ENCODE measurements at places on chromosomes 3 and 15. TPM values are rescaled to one million over a fixed set of nuclear protein-coding genes. Genes with fewer than 3 reads are reported as not detected.

- no peak for DNase-seq
Observed at GRCh38 chr3:185473290-185473815, 25.5 kb downstream of the TMEM41A start.

- no peak for DNase-seq
Observed at GRCh38 chr15:24944954-24945353, 9.8 kb upstream of the SNRPN start.

DNA sequence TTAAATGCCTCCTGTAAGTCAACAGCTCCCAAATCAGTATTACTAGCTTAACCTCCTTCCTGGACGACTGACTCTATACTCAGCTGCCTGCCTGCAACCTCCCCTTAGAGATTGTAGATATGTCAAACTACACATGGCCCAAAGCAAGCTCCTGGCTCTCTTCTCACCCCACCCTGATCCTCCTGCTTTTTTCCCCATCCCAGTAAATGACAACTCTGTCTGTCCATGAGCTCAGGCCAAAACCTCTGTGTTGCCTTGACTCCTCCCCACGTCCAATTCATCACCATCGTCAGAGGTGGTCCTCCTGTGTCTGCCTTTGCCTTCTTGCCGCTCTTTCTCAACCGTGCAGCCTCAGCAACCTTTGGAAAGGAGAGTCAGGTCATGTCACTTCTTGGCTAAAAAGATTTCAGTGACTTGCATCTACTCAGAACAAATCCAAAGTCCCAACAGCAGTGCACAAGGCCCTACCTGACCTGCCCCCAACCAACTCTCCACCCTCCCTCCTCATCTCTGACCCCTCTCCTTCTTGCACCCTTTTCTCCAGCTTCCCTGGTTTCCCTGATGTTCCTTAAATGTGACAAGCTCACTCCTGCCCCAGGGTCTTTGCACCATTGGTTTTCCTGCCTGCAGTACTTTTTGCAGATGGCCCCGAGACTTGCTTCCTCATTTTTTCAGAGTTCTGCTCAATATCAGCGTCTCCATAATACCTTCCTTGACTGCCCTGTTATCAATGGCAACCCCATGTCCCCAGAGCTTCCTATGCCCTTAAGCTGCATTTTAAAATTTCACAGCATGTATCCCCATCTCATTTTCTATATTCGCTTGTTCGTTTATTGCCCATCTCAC, 52.8 kb downstream of the LSM3 start:
- peak; percentile 12 for DNase-seq

DNA sequence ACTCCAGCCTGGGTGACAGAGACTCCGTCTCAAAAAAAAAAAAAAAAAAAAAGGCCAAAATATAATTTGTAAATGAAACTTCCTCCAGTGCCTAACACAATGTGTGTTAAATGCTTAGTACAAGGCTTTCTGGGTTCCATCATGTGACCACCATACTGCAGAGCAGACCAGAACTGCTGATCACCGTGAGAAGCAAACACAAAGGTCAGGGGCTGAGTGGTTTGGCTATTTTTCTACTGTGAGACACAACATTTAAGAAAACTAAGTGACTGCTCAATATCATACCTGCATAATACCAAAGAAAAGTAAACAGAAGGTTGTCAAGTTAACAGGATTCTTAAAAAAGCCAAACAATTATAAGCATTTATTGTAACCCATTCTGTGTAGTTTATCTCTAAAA, 13.2 kb downstream of the ABCC5 start:
- no peak for DNase-seq

GRCh38 chr3:12869035-12869621, 27.8 kb upstream of the RPL32 start:
- DNase-seq = peak; percentile 70

DNA sequence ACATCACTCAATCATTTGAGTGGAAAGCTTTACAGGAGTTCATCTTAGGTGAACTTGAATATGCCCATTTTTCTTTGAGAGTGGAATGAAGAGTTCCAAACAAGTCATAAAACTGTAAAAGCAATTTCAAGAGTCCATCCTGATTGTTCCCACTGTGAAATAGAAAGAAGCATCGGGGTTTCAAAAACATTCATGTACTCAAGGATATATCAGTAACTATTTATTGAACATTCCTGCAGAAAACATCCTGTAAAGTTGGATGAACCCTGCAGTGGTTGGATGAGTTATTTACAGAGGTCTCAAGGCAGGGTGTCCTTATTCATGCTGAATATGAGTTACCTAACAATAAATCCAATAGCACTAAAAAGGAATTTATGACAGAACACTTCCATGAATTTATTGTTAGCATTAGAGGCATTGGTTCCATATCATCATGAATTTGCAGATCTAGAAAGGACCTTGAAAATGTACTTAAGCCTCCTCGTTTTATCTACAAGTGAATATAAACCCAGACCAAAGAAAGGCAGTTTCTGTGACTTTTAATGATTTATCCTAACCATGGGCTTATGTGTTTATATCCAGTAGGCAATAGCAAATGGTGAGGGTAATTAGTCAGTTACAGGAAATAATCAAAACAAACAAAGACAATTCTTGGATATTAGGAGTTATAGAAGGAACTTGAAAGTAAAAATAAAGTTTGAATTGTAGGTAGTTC, 361.9 kb upstream of the KCNMB2 start:
- DNase-seq = no peak

- no peak for DNase-seq
Observed at GRCh38 chr3:22039161-22039560, 288.2 kb upstream of the ZNF385D start.

DNA sequence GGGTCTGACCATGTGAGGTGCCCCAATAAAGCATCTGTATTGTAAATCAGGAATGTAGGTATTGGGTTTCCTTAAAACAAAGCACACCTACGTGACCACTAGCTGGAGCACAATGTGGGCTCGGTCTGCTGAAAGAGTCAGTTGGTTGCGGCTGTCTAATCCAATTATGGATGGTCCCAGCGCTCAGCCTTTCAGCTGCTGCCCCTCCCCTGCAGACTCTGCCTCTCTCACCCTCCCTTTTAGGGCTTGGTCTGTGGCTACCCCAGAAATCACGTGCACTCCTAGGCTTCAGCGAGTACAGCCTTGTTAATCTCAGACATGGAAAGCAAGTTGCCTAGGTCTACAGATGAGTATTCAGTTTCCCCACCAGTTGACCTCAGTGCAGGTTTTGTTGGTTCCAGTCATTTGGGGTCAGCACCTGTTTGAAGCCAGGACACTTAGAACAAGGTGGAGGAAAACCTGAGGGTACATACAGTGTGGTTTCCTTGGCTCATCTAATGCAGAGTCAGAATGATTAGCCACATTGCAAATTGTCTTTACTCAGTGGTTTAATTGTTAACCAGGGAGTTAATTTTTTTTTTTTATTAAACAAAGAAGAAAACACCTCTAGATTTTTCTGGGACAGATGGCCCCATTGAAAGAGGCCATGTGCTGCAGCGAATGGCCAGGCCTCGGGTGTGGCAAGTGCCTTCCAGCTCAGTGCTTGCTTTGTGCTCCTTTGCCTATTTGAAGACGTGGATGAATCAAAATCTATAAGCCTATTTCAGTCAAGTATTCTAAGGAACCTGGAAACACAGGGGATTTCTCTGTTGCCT, 137.7 kb downstream of the IGF1R start:
- peak; percentile 68 for DNase-seq

GRCh38 chr3:174413062-174413912, 445.8 kb upstream of the NAALADL2 start:
- DNase-seq = no peak

DNA sequence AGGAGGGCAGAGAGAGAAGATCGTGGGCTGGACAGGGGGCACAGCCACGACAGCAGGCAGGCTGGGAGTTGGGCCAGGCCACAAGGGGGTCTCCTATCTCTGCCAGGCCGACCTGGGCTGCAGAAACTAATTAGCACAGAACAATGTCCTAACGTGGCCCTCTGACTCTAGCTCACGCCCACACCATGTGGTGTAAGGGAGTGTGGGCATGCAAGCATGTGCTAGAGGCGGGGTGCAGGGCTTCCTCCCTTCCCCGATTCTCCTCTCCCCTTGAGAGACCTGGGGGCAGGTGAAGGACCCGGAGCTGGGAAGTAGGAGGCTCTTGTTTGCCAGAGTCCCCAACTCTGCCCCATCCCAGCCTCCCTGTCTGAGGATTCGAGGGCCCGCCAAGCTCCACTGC, 65.5 kb downstream of the LINGO1 start:
- no peak for DNase-seq

GRCh38 chr3:151445273-151446001, 15.4 kb downstream of the IGSF10 start:
- no peak for DNase-seq

- no peak for DNase-seq
Observed at GRCh38 chr3:184344579-184345316, 7.3 kb downstream of the FAM131A start.

- DNase-seq = no peak
Observed at GRCh38 chr3:124833710-124834332, 53.3 kb downstream of the ITGB5 start.

DNA sequence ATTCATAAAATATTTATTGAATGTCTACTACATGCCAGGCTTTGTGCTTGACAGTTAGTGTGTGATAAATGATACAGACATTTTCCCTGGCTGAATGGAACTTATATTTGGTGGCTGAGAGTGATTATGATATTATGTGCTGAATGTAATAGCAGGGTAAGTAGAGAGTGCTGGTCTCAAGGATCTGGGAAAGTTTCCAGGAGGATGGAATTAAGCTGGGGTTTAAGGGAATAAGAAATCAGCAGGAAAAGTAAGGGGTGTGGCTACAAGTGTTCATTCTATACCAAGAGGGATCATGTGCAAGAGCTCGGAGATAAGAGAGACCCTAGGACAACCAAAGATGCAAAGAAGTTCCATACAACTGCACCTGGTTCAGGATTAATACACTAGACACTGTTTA, 500.1 kb upstream of the CFAP20DC start:
- DNase-seq = no peak

DNA sequence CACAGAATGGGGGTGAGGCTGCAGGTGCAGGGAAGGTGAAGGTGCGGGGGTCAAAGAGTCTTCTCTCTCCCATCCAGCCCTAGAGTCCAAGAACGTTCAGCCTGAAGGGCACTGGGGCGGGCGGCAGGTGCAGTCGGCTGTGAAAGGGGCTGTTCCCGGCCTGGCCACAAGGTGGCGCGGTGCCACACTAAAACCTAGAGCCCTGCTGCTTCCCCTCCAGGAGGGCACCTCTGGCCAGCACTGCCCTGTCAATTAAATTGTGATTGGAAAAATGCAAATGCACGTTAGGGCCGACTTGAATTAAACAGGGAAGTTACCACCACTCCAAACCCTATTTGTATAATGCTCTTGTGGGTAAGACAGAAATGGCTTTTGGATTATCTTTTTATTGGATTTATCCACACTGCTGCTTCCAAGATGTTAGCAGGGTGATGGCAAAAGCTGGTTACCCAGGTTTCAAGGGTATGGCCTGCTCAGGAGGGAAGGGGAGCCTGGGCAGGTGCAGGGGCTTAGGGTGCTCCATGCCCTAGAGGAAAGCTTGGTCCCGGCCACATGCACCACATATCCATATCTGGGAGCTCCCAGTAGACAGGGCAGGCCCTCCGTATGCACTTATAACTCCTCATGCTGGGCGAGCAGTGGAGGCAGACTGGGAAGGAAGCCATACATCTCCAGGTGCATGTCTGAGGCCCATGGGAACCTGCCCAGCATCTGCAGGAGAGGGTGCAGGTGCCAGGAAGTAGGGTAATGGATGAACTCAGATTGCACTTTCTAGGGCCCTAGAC, 119.8 kb downstream of the ADCY5 start:
- DNase-seq = peak; percentile 86

CNTN4 gene
- 19.1 TPM for total RNA-seq

SEMA3B gene
- 57.0 TPM for total RNA-seq

VPS8 gene
- total RNA-seq = 43.7 TPM

GATM gene
- 17.9 TPM for total RNA-seq

GABRR3 gene
- not detected for total RNA-seq

BMF gene
- total RNA-seq = 5.0 TPM

ADAMTS7 gene
- total RNA-seq = 1.6 TPM

DNAJB8 gene
- not detected for total RNA-seq

TATDN2 gene
- total RNA-seq = 35.3 TPM

ATP13A5 gene
- 0.37 TPM for total RNA-seq

THRB gene
- 23.3 TPM for total RNA-seq

TNFAIP8L3 gene
- 7.3 TPM for total RNA-seq

TRPM1 gene
- not detected for total RNA-seq

PIK3CB gene
- 51.5 TPM for total RNA-seq

Measured in colonic mucosa (tissue), 4 donors.